ENCODE measurements at places on chromosomes 3 and 15. TPM values are rescaled to one million over a fixed set of nuclear protein-coding genes. Genes with fewer than 3 reads are reported as not detected.

DNA sequence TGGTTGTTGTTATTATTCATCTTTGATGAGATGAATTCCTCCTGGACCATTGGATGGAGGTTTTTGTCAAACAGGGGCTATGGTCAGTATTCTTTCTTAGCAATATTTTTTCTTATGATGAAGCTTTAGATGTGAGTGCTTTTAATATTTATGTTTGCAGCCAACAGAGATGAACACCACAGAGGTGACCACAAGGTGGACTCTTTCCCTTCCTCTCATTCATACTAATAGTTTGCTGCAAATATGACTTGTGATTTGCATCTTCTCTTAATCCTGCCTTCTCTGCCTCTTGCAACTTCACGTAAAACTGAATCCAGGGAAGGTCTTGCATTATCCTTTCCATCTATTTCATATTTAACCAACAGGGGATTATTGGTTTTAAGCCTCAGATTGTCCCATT lies 473.1 kb upstream of the UBE2E2 start:
- H3K27ac ChIP-seq = no peak overlapping the region
- peaks cover 15% of the 10 kb centered on the region for H3K4me1 ChIP-seq
- no peaks in the 10 kb centered on the region for H3K36me3 ChIP-seq
- no peak for DNase-seq
- H3K27me3 ChIP-seq = no peaks in the 10 kb centered on the region

- H3K27ac ChIP-seq = peak overlapping the region; percentile 62
- H3K36me3 ChIP-seq = no peaks in the 10 kb centered on the region
- peaks cover 45% of the 10 kb centered on the region for H3K4me1 ChIP-seq
- no peaks in the 10 kb centered on the region for H3K27me3 ChIP-seq
Observed at GRCh38 chr3:125280668-125281361, 68.3 kb upstream of the SLC12A8 start.

GRCh38 chr15:83462026-83462425 lies 14.9 kb downstream of the SH3GL3 start:
- H3K27me3 ChIP-seq = no peaks in the 10 kb centered on the region
- no peak overlapping the region for H3K4me3 ChIP-seq
- H3K36me3 ChIP-seq = no peaks in the 10 kb centered on the region
- H3K4me1 ChIP-seq = peaks cover 6% of the 10 kb centered on the region

GRCh38 chr3:58188173-58188564 lies 22.6 kb downstream of the DNASE1L3 start:
- DNase-seq = no peak
- H3K27me3 ChIP-seq = no peaks in the 10 kb centered on the region
- H3K4me1 ChIP-seq = peaks cover 16% of the 10 kb centered on the region

DNA sequence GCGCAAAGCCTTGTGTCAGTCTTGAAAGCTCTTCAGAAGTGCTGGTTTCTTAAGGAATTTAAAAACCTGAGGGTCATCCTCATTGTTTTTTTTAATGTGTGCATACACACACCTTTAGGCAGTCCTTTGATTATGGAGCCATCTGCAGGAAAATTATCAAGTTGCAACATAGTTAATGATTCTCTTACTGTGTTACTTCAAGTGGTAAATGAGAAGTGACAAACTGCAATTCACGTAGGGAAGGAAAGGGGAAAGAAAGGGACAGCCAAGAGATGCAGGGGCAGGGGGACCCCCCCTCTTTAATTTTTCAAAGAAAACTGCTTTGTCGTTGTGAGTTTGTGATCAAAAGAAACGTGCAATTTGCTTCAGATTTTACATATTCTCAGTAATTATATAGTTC lies 162.4 kb upstream of the CGNL1 start:
- no peaks in the 10 kb centered on the region for H3K27me3 ChIP-seq
- H3K36me3 ChIP-seq = no peaks in the 10 kb centered on the region
- H3K4me1 ChIP-seq = peaks cover 61% of the 10 kb centered on the region
- DNase-seq = no peak
- no peak overlapping the region for H3K27ac ChIP-seq

- H3K27ac ChIP-seq = no peak overlapping the region
- H3K4me3 ChIP-seq = no peak overlapping the region
- no peaks in the 10 kb centered on the region for H3K27me3 ChIP-seq
Observed at GRCh38 chr3:18238746-18239331, 186.3 kb downstream of the SATB1 start.

GRM2 gene
- total RNA-seq = 3.7 TPM

DNA sequence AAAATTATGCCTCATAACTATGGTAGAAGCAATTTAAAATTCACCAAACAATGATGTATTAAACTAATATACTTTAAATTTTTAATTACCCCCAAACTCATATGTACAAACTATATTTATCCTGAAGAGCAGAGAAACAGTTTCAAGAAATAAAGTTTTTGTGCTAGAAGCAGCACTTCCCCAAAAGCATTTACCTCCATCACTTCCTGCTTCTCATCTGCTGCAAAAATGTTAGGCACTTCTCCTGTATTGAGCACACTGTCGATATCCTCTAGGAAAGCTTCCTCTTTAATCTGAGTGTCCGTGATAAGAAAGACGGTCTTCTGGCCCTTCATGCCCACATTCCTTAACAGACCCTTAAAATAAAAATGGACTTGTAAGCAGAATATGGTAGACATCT lies 101.5 kb upstream of the ASB14 start:
- no peaks in the 10 kb centered on the region for H3K36me3 ChIP-seq
- DNase-seq = no peak
- peaks cover 8% of the 10 kb centered on the region for H3K4me1 ChIP-seq

CTXN2 gene
- 0.07 TPM for total RNA-seq

TMEM45A gene
- total RNA-seq = 6.6 TPM
